Left colon (tissue), 2 donors: ENCODE measurements at places on chromosomes 7 and 10.

DNA sequence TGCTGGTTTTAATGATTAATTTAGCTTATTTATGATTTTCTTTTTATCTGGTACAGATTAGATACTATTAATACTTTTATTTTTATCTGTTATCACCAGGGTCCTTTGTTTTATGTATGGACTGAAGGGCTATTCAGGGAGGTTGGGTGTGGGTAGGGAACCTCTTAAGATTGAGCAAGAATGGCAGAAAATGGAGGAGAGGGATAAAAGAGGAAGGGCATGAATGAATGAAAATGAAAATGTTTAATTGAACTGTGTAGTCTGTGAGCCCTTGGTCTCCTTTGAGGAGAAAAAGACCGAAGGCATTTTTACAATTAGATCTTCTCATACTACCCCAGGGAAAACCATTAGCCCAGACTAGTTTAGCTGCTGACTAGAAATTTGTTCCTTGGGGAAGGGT lies 93.1 kb downstream of the CDK14 start:
- DNase-seq: no peak

DNA sequence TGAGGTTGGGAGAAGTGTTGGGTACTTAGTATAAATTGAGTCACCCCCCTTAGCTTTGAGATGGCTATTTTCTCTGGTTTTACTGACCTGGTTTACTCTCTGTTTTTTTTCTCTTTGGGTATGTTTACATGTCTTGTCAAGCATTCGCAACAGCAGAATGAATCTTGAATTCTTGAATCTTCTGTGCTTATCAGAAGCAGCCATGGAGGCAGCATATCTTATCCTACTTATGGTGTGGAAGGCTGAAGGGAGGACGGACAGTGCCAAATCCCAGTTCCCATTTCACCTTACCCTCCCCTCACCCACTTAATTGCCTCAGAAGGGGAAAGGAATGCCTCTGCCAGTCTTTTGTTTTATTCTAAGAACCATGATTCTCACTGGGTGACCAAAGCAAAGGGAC lies 3.7 kb downstream of the SND1 start:
- no peak for DNase-seq

- DNase-seq: no peak
These were observed 30.3 kb downstream of the ELMO1 start for GRCh38 chr7:37418381-37418780.

- no peak for DNase-seq
These were observed 48.7 kb upstream of the DYNC1I1 start for GRCh38 chr7:95723583-95724180.

DNA sequence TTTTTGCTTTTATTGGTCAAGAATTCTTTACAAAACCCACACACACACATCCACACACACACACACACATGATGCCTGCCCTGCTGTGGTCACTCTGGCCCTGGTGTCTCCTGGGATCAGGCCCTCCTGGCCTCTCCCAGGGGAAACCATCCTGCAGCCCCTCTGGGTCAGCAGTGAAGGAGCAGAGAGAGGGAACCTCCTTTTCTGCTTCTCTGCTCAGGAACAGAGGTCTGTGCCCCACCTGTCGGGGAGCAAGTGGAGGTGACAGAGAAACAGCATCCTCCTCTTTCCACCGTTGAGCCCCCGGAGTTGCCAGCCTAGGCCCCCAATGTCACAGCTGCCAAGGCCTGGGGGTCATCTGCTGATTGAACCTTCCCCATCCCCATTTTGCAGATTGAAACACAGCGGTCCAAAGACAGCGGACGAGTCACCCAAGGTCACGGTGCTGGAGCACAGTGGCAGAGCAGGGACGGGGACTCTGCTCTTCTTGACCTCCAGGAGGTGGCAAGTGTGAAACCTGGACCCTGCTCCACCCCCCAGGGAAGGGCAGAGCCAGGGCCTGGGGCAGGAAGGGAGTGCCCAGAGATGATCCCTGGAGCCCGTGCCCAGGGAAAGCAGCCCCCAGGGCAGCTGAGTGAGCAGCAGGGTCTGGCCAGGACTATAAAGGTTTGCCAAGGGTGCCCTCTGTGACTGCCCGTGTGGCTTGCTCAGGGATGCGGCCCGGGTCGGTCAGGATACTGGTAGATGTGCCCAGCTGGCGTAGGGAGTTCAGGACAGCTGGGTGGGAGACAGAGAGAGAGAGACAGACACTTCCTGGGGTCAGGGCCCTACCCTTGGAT lies 15.0 kb upstream of the TBL2 start:
- no peak for DNase-seq

DNA sequence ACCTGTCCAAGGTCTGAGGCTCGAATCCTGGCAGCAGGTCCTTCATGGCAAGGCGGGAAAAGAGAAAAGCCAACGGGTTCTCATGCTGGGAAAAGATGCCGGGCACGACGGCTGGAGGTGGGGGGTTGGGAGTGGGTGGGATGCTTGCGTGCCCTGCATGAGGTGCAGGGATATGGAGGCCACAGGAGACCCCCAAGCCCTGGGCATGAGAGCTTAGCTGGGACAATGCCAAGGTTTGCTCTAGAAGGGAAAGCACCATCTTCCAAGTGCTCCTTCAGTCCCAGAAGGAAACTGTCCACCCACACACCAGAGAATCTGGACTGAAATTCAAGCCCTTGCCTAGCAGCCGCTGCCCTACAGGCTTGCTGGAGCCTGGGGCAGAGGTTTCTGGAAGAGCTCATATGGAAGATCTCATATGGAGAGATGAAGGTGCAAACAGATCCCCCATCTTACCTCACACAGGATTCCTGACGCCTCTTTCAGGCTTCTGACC lies 64.3 kb downstream of the ZRANB1 start:
- DNase-seq: peak; percentile 12

DNA sequence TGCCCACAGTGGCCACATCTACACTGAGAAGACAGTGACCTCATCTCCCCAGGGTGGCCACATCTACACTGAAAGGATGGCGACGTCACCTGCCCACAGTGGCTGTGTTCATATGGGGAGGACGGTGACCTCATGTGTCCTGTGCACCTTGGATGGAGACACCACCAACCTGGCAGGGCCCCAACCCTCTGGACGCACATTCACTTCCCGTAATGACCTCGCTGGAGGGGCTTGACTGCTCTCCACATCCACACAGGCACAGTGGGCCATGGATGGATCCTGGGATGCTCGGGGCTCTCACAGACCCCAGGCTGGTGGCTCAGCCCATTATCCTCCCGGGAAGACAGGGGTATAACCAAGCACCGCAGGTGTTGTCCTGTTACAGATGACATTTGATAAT lies 69.7 kb upstream of the BTBD16 start:
- DNase-seq: no peak

DNA sequence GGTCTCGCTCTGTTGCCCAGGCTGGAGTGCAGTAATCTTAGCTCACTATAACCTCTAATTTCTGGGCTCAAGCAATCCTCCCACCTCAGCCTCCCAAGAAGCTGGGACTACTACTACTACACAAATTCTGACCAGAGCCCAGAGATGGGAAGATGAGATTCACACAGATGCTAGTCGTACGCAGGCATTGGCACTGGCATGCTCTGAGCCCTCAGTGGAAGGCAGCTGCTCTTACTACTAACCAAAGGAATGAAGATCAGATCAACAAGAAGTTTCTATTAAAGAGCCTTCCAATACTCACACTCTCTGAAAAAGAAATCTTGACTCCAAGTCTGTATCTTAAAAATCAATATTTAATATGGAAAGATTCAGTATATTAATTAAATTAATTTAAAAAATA lies 10.7 kb downstream of the GDF2 start:
- DNase-seq: no peak

DNA sequence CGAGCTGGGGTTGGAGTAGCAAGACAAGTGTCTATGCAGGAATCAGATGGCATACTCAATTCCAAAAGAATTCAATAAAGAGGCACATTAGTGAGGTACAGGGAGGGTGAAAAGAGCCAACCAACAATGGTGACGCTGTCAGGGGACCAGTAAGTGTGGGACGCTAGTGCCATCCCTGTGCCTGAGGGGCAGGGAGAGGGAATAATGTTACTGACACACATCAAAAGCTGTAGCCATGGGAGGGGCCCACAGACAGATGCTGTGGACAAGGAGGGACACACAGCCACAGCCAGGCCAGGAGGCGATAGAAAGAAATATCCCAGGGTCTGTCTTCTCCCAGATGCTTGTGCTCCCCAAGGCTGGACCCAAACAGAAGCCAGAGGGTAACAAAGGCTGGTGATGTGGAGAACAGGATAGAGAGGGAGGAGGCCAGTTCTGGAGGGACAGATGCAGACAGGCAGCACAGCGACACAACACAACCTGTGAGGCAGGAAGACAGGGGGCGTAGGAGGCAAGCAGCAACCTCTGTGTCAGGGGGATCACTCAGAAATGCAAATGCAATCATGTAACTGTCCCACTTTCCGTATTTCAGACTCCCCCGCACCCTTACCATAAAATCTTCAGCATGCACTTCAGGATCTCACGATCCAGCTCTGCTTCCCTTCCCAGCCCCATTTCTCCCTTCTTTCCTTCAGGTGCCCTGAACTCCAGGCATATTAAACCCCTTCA lies 240.5 kb upstream of the FZD8 start:
- no peak for DNase-seq

DNA sequence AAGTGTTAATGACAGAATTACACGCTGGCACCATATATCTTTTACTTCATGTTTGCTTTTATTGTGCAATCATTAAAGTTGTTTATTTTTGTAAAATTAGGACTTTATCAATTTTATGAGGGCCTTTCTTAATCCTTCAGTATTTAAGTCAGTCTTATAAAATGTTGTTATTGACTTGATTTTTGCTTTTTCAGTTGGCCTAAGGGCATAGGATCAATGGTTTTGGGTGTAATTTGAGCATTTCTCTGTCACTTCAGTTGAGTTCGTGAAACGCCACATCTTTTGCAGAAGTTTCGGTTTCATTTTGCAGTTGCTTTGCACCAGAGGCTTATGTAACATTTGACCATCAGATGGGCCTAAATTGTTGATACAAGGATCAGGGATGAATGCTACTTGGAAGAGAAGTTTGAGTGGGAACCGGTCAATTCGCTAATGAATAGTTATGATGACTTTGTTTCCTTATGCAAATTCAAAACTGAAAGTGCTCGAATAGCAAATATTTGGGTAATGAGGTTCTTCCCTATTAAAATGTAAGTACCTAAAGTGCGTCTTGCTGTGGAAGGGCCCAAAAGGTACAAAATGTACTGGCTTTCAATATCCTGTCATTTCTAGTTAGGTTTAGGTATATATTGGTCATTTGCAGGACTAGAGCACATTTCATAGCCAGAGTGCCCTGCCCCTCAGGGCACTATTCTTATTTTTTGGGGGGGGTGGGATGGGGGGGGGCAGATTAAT lies 340.9 kb downstream of the LRMDA start:
- no peak for DNase-seq

DNA sequence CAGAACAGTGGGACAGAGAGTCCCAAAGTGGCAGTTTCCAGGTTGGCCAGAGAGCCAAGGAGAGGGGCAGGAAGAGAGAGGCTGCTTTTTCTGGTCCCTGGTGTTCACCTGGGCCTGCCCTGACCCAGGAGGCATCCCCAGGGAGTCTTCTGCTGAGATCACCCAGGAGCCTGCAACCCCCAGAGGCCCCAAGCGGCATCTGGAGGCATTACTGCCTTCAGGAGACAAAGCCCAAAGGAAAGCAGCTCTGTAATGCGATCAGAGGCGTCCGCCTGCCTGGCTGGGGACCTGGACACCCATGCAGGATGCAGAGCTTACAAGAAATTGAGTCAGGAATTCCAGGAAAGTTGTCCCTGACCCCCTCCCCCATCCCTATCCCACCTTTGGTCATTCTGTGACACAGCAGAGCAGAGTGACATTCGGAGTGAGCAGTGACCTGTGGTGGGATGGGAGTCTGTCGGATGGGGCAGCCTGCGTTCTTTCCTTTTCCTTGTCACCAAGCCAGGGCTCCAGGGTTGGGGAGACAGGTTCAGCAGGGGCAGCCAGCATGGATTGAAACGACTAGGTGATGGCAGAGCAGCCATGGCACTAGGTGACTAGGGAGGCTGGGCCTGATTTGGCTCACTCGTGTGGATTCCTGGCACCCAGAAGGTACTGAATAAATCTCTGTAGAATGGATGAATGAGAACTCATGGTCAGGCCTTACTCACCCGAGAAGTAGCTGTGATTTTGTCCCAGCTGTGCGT lies 10.4 kb downstream of the UNC5B start:
- no peak for DNase-seq

DNA sequence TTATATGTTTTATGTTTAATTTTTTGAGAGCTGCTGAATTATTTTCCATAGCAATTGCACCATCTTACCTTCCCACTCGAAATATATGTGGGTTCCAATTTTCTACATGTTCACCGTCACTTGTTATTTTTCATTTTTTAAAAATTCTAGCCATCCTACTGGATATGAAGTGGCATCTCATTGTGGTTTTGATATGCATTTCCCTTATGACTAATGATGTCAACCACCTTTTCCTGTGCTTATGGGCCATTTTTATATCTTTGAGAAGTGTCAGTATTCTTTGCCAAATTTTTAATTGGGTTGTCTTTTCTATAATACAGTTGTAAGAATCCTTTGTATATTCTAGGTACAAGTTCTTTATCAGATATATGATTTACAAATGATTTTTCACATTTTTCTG lies 27.8 kb downstream of the NHLRC2 start:
- DNase-seq: no peak

DNA sequence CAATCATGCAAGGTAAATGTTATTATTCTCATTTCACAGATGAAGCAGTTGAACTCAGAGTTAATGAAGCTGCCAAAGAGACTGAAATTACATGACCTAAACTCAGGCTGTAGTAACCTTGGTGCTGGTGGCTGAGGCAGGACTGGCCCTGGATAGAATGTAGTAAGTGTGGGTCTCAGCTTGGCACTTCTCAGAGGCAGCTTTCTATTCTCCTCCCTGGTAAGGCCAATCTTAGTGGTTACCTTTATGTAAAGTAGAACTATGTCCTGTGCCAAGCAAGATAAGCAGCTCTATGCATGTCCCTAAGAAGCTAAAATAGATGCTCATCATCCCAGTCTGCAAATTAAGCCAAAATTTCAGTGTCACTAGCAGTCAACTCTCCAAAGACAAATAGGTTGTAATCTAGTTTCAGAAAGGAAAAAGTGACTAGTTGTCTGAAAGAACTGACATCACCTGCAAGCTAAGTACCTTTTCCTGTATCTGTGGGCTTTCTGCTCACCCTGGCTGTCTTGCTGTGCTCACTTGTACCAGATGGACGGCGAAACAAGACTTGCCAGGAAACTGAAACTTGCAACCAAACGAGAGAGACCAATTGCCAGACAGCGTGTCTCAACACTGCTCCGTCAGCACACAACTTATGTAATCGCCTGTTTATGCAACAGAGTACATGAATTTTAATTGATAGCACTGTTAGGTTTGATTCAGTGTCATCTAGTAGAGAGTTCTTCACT lies 43.7 kb downstream of the CH25H start:
- peak; percentile 34 for DNase-seq

- DNase-seq: peak; percentile 38
These were observed 126.4 kb upstream of the ZNF746 start for GRCh38 chr7:149624006-149624405.

GRCh38 chr10:110305767-110306451 lies 1.2 kb upstream of the SMNDC1 start:
- peak; percentile 29 for DNase-seq

- DNase-seq: peak; percentile 13
These were observed 42.7 kb downstream of the CAMK2B start for GRCh38 chr7:44282601-44283171.

GRCh38 chr7:116212869-116213268 lies 2.5 kb downstream of the TES start:
- DNase-seq: no peak
